Globus pallidus (tissue), 1 donor: ENCODE measurements at places on chromosomes 4 and X.

GRCh38 chr4:3527101-3527913, 4.9 kb downstream of the LRPAP1 start:
- DNase-seq, result no peak

DNA sequence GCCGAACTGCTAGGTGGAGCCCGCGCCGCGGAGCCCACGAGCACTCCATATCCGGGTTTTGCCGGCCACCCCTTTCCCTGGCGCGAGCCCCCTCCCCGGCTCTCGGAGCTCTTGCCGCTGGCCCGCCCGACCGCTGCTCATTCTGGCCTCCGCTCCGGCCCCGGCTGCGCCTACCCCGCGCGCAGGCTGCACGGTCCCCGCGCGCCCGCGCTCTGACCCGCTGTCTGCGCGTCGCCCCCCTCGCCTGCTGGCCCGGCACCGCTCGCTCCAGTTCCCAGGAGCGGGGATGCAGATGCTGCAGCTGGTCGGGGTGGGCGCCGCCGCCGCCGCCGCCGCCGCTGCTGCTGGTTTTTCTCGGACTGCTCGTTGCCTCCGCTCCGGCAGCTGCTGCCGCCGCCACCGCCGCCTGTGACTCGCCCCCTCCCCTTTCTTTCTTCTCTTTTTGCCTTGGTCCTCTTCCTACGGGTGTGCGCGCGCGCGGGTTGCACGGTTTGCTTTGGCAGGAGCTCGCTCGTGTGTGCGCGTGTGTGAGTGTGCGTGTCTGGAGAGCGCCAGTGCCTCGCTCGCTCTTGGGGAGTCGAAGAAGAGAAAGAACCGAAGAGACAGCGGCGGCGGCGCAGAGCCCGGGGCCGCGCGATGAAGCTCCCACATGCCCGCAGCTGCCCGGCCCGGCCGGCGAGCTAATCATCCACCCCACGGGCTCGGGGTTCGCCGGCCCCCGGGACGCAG, at the start of gene ADGRL3:
TSS of gene ADGRL3 (plus strand) at position 140 of the 729 bp plus-strand sequence.
- DNase-seq, result peak; percentile 70

DNA sequence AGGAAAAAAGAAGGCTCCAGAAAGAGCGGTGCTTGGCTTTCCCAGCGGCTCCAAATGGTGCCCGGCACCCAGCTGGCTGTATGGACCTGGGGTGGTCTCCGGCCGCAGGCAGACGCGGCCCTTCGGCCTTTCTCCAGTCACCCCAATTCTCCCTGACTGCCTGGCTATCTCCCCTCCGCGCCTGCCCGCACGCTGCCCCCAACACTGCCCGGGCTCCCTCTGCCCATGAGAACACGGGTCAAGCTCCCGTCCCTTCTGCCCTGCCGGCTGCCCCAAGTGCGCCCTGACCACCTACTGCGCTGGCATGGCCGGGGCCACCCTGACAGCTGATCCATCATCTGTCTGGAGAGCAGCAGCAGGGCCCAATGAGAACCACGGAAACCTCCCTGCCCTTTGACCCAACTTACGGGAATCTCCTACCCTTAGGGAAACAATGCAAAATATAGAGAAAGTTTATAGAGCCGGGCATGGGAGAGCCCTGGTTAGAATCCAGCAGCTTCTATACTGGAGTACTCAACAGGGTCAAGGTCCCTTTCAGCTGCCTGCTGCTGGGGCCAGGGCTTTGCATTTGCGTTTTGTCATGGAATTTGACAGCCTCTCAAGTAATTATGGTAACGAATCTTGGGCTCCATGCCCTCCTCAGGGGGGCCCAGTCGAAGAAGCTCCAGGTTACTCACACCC, 1.2 kb upstream of the FAM3A start:
- no peak for DNase-seq

DNA sequence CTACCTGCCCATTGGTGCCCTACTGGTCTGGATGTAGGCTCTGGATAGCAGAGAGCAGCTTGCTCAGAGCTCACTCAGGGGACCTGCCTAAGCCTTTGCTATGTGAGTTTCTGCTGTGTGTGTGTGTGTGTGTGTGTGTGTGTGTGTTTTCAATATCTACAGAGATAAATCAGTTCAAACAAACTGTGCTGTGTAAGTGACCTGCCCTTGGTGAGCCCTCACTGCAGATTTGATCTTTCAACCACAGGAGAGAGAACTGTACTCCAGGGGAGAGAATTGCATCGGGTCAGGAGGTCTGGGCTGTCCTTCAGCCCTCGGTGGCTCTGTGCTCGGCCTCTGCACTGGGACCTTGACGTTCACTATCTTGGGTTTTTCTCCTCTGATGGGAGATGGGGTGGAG, 35.0 kb upstream of the CDKN2AIP start:
- DNase-seq, result no peak

DNA sequence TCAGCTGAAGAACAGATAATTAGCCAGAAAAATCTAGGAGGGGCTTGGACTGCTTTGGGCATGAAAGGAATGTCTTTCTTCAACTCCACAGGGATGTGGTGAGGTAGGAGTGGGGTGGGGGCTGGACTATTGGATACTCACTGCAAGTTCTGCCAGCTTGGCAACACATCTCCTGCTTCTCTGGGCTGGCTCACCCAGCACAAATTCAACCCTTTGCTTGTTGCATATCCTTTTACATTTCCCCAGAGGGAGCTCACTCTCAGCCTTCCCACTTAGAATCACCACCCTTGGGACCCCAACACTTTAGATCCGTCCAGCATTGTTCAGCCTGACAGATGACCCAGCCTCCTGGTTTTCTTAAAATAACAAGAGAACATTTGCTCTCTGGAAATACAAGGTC, 120.6 kb downstream of the KDR start:
- DNase-seq, result no peak

- peak; percentile 49 for DNase-seq
Observed at GRCh38 chr4:54658252-54659093, 716 bp downstream of the KIT start.

- no peak for DNase-seq
Observed at GRCh38 chr4:24330172-24330571, 254.2 kb downstream of the DHX15 start.

GRCh38 chr4:105296672-105297071, 150.0 kb downstream of the TET2 start:
- no peak for DNase-seq

DNA sequence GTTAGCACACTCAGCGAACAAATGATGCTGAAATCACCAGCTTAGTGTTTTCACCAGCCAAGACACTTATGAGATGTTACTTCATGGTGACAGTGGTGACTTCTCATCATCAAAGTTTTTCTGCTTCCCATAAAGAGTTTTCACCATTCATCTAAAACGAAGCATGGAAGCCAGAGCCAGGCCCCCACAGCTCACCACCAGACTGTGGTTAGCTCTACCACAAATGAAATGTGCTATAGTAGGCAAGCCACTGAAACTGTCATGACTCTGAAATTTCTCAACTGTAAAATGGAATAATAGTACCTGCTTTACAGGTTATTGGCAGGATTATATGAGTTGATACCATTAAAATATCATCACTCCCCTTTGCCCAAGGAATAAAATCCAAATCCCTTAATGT, 56.4 kb upstream of the HHIP start:
- DNase-seq, result no peak

DNA sequence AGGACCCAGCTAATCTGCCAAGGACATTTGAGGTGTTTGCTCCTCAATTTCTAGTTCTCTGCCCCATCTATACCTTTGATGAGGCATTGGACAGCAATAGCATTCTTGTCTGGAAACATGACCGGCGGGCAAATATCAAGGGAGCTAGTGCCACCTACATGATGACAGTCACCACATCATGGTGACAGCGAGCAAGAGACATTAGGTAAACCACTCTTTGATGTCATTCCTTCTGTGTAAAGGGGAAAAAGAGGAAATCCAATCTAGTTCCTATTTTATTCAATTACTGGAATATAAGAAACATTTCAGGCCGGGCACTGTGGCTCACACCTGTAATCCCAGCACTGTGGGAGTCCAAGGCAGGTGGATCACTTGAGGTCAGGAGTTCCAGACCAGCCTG, 20.7 kb upstream of the IL13RA1 start:
- no peak for DNase-seq

DNA sequence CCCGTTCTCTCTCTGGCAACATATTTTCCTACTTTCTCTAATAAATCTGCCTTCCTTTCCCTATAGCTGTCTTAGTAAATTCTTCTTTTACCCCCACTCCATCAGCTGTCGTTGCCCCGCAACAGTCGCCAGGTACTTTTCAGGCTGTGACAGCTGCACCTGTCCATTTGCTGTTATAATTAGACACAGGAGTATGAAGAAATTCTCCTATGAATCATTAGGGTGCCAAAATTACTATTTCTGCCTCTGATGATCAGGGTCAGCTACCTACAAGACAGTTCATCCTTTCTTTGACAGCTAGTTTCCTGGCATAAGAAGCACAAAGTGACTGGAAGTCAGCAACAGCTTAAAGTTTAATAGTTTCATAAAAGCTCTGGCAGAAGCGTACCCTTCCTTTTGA, 19.5 kb upstream of the GALNTL6 start:
- DNase-seq, result no peak

- no peak for DNase-seq
Observed at GRCh38 chr4:54773022-54773421, 115.3 kb downstream of the KIT start.

DNA sequence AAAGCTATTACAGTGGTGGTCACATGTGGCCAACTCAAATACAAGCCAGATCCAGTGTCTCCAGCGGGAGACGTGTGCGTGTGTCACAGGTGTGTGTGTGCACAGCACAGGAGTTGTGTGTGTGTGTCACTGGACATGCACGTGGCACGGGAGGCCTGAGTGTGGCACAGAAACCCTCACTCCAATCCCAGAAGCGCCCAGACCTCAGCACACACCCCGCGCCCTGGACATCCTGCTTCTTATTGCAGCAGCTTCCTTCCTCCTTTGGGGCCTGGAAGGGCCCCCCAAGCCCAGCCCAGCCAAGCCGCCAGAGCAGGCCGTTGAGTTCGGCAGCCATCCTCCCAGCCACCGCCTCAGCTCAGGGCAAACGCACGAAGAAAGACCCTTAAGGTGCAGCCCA, 37.9 kb downstream of the ACOX3 start:
- no peak for DNase-seq

GRCh38 chr4:107721436-107722100, 1.5 kb upstream of the PAPSS1 start:
- no peak for DNase-seq

- no peak for DNase-seq
Observed at GRCh38 chr4:103415801-103416200, 217.7 kb upstream of the CENPE start.

- DNase-seq, result no peak
Observed at GRCh38 chr4:112119353-112119783, 25.9 kb upstream of the FAM241A start.

DNA sequence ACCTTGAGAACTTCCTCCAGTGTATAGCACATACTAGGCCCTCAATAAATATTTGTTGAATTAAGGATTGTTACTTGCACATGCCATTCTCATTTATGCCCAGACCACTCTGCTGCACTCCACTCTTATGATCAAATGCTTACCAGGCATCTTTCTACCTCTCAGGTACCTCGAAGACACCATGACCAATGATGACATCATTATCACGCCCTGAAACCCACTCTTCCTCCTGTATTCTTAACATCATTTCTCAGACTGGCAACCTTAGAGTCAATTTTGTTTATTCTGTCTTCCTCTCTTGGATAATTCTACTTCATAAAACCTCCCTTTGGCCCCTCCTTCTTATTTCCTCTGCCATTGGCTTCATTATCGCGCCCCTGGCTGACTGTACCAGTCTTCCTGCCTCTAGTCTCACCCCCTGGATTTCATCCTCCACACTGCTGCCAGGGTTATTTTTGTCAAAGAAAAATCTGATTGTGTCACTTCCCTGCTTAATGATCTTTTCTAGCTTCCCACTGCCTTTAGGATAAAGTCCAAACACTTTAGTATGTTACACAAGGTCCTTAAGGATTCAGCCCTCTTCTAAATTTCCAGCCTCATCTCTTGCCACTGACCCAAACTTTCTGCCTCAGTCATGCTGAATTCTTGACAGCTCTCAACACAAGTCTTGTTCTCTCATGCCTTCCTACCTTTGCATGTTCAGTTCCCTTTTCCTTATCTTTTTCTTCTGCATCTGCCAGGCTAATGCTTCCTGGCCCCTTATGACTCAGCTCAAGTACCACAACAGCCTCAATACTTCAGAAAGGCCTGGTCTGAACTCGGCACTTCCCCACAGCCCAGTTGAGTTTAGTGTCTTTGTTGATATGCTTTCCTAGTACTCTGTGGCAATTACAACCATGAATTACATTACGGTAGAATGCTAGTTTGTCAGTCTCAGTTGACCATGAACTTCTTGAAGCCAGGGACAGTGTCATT, 45.8 kb downstream of the HDAC8 start:
- DNase-seq, result no peak

GRCh38 chr4:177242651-177243286, 66.9 kb upstream of the NEIL3 start:
- no peak for DNase-seq
